ENCODE measurements at places on chromosomes 6 and 20.

GRCh38 chr6:53361549-53362031, 12.8 kb upstream of the ELOVL5 start:
- peak; percentile 17 for DNase-seq

- no peak for DNase-seq
Observed at GRCh38 chr20:13694420-13695150, 55.9 kb upstream of the TASP1 start.

DNA sequence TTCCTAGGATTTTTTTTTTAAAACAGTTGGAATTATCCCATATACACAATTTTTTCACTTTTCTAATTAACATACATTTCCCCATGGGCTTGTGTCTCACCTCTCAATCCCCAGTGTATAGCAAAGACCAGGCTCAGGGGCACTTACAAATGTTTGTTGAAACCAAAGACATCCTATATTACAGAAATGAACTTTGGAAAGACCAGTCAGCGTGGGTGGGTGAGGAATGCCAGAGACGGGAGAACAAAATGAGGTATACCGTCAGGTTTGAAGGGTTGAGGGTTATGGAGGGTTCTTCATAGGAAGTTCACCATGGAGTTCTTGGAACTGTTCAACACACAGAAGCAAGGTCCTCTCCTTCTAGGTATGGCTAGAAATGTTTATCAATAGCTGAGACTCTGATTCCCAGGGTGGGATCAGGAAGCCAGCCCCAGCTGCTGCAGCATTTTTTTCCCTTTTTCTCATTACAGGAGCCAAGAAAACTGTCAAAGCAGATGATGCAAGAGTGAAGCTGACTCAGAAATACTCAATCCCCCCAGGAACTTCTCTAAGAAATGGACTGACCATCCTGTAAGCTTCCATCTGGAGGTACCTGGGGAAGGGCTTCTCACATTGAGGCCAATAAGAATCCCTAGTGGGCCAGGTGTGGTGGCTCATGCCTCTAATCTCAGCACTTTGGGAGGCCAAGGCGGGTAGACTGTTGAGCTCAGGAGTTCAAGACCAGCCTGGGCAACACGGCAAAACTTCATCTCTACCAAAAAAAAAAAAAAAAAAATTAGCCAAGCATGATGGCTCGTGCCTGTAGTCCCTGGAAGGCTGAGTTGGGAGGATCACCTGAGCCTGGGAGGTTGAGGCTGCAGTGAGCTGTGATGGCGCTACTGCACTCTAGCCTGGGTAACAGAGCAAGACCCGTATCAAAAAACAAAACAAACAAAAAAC, 15.9 kb upstream of the TBC1D20 start:
- no peak for DNase-seq

GRCh38 chr6:20197251-20197650, 15.0 kb downstream of the MBOAT1 start:
- no peak for DNase-seq

GRCh38 chr6:33875141-33875581, 71.4 kb upstream of the MLN start:
- DNase-seq: no peak

DNA sequence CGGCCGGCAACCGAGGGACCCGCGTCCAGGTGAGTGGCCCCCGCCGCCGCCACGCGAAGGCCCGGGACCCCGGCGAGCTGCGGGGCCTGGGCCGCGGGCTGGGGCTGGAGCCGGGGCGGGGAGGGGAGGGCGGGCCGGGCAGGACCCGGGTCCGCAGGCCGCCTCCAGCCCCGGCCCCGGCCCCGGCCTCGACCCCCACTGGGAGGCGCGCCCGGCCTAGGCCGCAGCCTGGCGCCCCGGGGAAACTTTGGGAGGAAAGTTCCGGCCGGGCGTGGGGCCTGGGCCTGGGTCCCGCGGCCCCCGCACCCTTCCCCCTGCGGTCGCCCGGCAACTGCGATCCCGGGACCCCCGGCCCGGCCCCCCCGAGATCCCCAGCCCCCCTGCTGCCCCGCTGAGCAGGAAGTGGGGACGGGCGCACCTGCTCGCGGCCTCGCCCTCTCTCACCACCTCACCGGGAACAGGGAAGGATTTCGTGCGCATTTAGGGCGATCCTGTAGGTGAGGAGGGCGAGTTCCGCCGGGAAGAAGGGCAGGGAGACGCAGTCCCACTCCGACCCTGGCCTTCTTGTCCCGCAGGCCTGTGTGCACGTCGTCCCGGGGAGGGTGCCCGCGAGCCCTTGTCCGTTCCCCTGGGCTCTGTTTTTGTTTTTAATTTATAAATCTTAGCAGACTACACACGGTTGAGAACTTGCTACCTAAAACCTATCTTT, 402 bp downstream of the OSBPL2 start:
- no peak for DNase-seq

Measured in NCI-H1092 treated with DMSO at 0.1 percent for 48 hours (cell line).